ENCODE measurements at places on chromosomes 7 and 10. TPM values are rescaled to one million over a fixed set of nuclear protein-coding genes. Genes with fewer than 3 reads are reported as not detected.

- no peaks in the 10 kb centered on the region for H3K36me3 ChIP-seq
- no peak for DNase-seq
- peaks cover 11% of the 10 kb centered on the region for H3K4me1 ChIP-seq
These were observed 52.1 kb downstream of the MYL10 start for GRCh38 chr7:101576998-101577397.

DNA sequence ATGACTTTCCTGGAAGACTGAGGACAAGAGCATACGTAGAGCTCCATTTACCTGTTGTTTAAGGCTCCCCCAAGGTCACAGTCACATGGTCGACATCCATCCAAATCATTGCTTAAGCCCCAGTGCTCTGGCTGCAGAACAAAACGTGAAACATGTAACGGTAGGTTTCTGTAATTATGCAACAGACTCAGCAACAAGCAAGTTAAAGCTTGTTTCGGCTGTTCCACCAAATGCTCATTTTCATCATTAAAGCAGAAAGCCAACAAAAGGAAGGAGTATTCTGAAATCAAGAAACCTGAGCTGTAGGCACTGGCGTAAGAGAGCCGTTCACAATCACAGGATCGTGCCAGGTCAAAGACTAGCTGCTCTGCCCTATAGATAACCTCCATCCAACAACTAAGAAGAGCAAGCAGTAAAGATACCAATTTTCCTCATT, 30.0 kb downstream of the LAMB1 start:
- no peak overlapping the region for H3K4me3 ChIP-seq
- DNase-seq, result no peak
- no peak overlapping the region for H3K27ac ChIP-seq
- no peaks in the 10 kb centered on the region for H3K27me3 ChIP-seq

The NKX2-3 gene
- not detected for total RNA-seq

The OR2A5 gene
- not detected for total RNA-seq

The SLC29A3 gene
- 3.4 TPM for total RNA-seq

The GRID2IP gene
- not detected for total RNA-seq

The SPDYE9 gene
- not detected for total RNA-seq

The LIPK gene
- not detected for total RNA-seq

The UPK3B gene
- not detected for total RNA-seq

DNA sequence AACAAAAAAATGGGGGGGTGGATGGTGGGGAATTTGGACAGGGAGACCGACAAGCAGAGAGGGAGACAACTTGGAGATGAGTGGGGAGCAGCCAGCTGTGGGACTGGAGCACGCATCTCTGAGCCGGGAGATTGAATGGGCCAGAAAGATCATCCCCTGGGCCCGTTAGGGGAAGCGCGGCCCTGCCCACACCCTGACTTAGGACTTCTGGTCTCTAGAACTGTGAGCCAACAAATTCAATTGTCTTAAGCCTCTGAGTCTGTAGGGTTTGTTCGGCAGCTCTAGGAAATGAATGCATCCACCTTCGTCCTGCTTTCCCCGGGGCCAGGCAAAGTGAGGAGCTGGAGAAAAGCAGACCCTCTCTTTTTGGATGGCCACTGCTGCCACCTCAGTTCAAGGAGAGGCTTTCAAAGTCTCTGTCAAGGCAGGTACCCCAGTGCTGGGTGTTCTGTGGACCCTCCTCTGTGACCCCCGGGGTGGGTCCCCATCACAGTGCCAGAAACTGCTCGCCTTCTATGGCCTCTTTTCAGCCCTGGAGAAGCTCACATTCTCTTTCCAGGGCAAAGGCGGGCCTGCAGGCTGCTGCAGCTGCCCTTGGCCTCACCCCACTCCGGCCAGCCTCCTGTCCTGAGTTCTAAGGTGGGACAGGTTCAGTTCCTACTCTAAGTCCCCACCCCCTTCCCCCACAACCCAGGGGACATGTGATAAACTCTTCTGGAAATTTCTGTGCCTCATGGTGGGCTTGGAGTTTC, 423.2 kb downstream of the RPS24 start:
- no peaks in the 10 kb centered on the region for H3K4me1 ChIP-seq
- no peaks in the 10 kb centered on the region for H3K36me3 ChIP-seq
- H3K4me3 ChIP-seq, result no peak overlapping the region
- H3K27me3 ChIP-seq, result no peaks in the 10 kb centered on the region

DNA sequence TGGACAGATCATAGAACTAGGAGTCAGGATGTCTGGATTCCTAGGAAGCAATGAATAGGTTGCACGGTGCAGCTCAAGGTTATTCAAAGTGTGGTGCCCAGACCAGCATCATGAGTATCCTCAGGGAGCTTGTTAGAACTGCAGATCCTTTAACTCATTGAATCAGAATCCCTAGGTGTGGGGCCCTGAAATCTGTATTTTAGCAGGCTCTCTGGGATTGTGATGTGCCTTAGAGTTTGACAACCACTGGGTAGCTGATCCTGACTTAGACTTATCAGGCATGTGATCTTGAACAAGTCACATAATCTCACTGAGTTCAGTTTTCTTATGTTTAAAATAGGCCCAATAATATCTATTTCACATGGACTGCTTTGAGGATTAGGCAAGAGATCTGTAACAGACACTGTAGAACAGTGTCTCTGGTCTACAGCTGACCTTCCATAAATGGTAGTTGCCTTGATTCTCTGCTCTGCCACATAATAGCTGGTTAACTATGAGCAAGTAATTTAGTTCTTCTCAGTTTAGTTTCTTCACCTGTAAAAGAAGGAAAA, 46.4 kb upstream of the ATRNL1 start:
- H3K4me1 ChIP-seq, result no peaks in the 10 kb centered on the region
- no peak for DNase-seq
- no peaks in the 10 kb centered on the region for H3K27me3 ChIP-seq
- H3K4me3 ChIP-seq, result no peak overlapping the region
- H3K36me3 ChIP-seq, result no peaks in the 10 kb centered on the region

GRCh38 chr10:59895629-59896116, 10.7 kb downstream of the CCDC6 start:
- DNase-seq, result no peak
- peaks cover 79% of the 10 kb centered on the region for H3K4me1 ChIP-seq
- no peak overlapping the region for H3K4me3 ChIP-seq
- H3K36me3 ChIP-seq, result peaks cover 15% of the 10 kb centered on the region

The MACC1 gene
- total RNA-seq, result 30.4 TPM

GRCh38 chr10:117221156-117221711, 19.7 kb upstream of the SLC18A2 start:
- H3K4me3 ChIP-seq, result no peak overlapping the region
- no peak overlapping the region for H3K27ac ChIP-seq
- no peak for DNase-seq

The ASL gene
- total RNA-seq, result 19.4 TPM
